Activated CD4-positive, alpha-beta T cell treated with anti-CD3 and anti-CD28 coated beads, Interleukin-2, amount 10 ng/mL, durations not matched to agents 7 days and 5 days (primary cell): ENCODE measurements at places on chromosomes 6 and 20.

DNA sequence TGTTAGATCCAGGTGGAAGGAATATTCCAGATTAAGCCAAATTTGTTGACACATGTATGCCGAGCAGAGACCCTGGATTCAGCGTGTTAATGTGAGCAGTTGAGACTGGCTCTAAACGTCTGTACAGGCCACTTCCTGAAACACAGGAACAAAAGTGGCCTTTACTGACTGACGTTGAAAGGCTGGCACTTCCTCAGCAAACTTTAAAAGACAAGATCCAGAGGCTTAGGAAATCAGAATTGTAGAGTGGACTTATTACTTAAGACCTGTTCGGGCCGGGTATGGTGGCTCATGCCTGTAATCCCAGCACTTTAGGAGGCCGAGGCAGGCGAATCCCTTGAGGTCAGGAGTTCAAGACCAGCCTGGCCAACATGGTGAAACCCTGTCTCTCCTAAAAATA lies 125.7 kb upstream of the ARID1B start:
- H3K4me1 ChIP-seq = peaks cover 16% of the 10 kb centered on the region
- no peak for DNase-seq
- H3K27me3 ChIP-seq = peaks cover 16% of the 10 kb centered on the region
- no peak overlapping the region for H3K27ac ChIP-seq

- DNase-seq = no peak
- no peak overlapping the region for H3K4me3 ChIP-seq
- peaks cover 8% of the 10 kb centered on the region for H3K36me3 ChIP-seq
- peaks cover 12% of the 10 kb centered on the region for H3K4me1 ChIP-seq
- no peak overlapping the region for H3K27ac ChIP-seq
- no peaks in the 10 kb centered on the region for H3K27me3 ChIP-seq
These were observed 133.6 kb downstream of the MTHFD1L start for GRCh38 chr6:150999107-150999506.

- no peak overlapping the region for H3K27ac ChIP-seq
- no peak for DNase-seq
- no peak overlapping the region for H3K4me3 ChIP-seq
- no peaks in the 10 kb centered on the region for H3K36me3 ChIP-seq
These were observed 122.1 kb downstream of the TIAM2 start for GRCh38 chr6:155117256-155117655.

DNA sequence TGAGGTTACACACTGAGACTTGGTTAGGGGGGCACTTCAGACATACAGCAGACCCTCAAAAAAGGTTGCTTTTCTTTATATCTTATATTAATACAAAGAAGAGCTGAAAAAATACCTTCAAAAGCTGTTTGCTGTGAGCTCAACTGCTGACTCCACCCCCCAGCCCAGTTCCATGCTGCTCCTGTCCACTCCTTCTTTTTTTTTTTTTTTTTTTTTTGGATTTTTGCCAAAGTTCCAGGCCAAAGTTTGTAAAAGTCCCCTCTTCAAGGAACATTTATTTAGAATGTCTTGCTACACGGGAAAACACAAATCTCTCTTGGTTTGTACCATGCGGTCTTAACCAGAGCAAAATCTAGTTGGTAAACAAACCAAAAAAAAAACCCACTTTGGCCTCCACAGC lies 85.3 kb upstream of the AKAP12 start:
- H3K36me3 ChIP-seq = no peaks in the 10 kb centered on the region
- H3K27me3 ChIP-seq = peaks cover 24% of the 10 kb centered on the region
- no peak overlapping the region for H3K27ac ChIP-seq
- no peaks in the 10 kb centered on the region for H3K4me1 ChIP-seq

GRCh38 chr6:99426451-99426757 lies 1.3 kb upstream of the PNISR start:
- peaks cover 21% of the 10 kb centered on the region for H3K36me3 ChIP-seq
- H3K27me3 ChIP-seq = no peaks in the 10 kb centered on the region
- peak overlapping the region; percentile 99 for H3K27ac ChIP-seq
- peak overlapping the region; percentile 88 for H3K4me3 ChIP-seq
- H3K4me1 ChIP-seq = peaks cover 46% of the 10 kb centered on the region
- DNase-seq = no peak

DNA sequence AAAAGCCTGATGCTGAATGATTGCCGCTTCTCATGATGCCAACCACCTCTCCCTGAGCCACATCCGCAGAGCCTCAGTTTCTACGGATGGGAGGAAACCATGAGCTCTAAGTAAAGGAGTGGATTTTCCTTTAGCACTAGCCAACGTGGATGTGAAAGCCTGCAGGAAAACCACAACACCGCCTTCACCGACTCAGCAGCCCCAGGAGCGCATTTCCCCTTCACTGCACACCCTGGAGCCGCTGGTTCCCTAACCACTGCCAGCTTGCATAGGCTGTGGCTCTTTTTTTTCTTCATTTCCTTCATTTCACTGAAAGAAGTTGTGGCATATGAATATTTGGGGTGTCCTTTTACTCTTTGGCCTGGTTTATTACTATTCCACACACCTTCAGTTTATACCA lies 50.5 kb upstream of the SSTR4 start:
- no peak overlapping the region for H3K4me3 ChIP-seq
- no peaks in the 10 kb centered on the region for H3K36me3 ChIP-seq
- no peak for DNase-seq
- H3K27me3 ChIP-seq = peaks cover 3% of the 10 kb centered on the region
- H3K4me1 ChIP-seq = no peaks in the 10 kb centered on the region
- no peak overlapping the region for H3K27ac ChIP-seq

DNA sequence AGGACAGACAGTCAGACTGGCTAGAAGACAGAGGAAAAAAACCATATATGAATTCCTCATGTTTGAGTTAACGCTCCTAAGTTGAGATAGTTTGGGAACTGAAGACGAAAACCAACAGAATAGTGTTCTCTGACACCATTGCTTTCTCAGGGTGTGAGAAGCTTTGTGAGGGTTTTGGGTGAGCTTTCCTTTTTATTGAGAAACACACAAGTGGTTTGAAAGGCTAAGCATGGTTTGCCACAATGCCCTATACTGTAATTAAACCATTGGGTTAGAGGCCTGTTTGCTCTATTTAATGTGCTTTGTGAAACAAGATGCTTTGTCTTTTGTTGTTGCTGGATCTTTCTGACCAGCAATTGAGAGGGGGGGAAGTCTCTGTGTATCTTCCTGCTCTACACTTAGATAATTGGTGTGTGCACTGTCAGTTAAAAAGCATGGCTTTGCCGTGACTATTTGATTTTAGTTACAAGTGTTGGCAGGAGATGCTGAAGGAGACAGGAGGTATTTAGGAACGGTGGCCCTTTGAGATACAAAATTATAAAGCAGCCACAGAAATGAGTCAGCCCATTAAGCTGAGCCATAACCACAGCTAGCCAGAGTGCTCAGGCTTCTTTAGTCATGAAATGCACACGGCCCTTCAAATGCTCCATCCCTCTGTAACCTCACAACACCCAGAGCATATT lies 273.0 kb upstream of the PREP start:
- no peaks in the 10 kb centered on the region for H3K4me1 ChIP-seq
- DNase-seq = no peak
- H3K4me3 ChIP-seq = no peak overlapping the region
- no peak overlapping the region for H3K27ac ChIP-seq
- H3K27me3 ChIP-seq = peaks cover 24% of the 10 kb centered on the region

GRCh38 chr6:119060255-119060907 lies 18.1 kb downstream of the FAM184A start:
- peaks cover 2% of the 10 kb centered on the region for H3K4me1 ChIP-seq
- no peaks in the 10 kb centered on the region for H3K27me3 ChIP-seq
- H3K36me3 ChIP-seq = no peaks in the 10 kb centered on the region
- DNase-seq = no peak

- H3K36me3 ChIP-seq = peaks cover 2% of the 10 kb centered on the region
- DNase-seq = no peak
- H3K4me3 ChIP-seq = no peak overlapping the region
- H3K4me1 ChIP-seq = peaks cover 10% of the 10 kb centered on the region
- H3K27me3 ChIP-seq = peaks cover 3% of the 10 kb centered on the region
These were observed 4.8 kb downstream of the SLC2A12 start for GRCh38 chr6:134047673-134048072.

- H3K27me3 ChIP-seq = peaks cover 11% of the 10 kb centered on the region
- DNase-seq = no peak
- no peak overlapping the region for H3K4me3 ChIP-seq
These were observed 10.2 kb upstream of the EPB41L1 start for GRCh38 chr20:36144336-36144735.

DNA sequence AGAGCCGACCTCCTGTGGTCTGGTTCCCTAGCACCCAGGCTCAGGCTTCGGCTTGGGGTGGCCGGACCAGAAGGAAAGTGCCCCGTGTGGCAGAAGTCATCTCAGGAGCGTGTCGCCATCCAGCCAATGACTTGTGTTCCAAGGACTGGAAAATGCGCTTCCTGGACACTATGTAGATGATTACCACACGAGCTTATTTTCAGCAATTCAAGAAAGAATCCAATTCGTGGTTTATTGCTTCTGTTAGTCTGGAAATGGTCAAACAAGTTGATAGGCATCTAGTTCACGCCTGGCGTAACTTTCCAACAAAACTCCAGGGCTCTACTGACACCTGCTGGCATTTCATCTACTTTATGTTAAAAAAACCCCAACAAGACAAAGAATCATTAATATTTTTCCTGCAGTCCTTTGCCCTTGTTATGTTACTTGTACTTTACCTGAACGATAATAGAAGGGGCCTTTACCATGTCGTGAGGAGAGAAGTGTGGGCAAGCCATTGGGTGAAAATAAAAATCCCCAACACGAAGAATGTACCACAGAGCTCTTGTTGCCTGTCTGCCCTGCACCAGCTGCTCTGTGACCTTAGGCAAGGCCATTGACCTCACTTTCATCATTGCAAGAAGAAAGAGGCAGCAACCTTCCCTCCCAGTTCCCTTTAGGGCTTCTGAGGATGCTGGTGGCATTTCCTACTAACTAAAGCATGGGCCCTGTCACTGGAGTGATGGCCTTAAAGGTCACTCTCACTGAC lies 154.7 kb upstream of the LAMP5 start:
- DNase-seq = no peak
- H3K36me3 ChIP-seq = no peaks in the 10 kb centered on the region
- no peaks in the 10 kb centered on the region for H3K27me3 ChIP-seq
- H3K4me1 ChIP-seq = no peaks in the 10 kb centered on the region

- no peaks in the 10 kb centered on the region for H3K4me1 ChIP-seq
- no peaks in the 10 kb centered on the region for H3K27me3 ChIP-seq
- H3K27ac ChIP-seq = no peak overlapping the region
- H3K4me3 ChIP-seq = no peak overlapping the region
- DNase-seq = no peak
These were observed 207.4 kb downstream of the SOX4 start for GRCh38 chr6:21800948-21801438.

- no peak for DNase-seq
- no peaks in the 10 kb centered on the region for H3K36me3 ChIP-seq
- no peaks in the 10 kb centered on the region for H3K4me1 ChIP-seq
These were observed 737.8 kb upstream of the NRSN1 start for GRCh38 chr6:23388086-23388783.

DNA sequence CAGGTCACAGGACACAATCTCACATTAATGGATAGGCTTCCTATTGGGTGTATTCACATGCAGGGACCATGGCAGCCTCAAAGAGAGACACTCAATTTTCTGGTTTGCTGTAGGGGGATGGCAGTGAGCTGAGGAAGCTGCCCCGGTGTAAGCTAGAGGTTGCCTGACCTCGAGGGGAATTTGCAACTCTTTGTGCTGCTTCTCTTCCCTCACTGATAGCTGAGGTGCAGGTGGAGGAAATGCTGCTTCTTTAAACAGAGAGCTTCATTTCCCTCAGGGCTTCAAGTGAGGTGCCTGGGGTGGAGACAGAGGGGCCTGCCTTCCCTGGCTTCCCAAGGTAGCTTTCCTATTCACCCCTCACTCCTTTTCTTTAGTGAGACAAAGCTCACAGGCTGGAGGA lies 151.9 kb downstream of the CD83 start:
- no peak overlapping the region for H3K27ac ChIP-seq
- H3K27me3 ChIP-seq = no peaks in the 10 kb centered on the region
- peaks cover 12% of the 10 kb centered on the region for H3K36me3 ChIP-seq
- no peak overlapping the region for H3K4me3 ChIP-seq

- peak overlapping the region; percentile 32 for H3K4me3 ChIP-seq
- peaks cover 64% of the 10 kb centered on the region for H3K27me3 ChIP-seq
- H3K4me1 ChIP-seq = no peaks in the 10 kb centered on the region
- H3K36me3 ChIP-seq = no peaks in the 10 kb centered on the region
- peak overlapping the region; percentile 13 for H3K27ac ChIP-seq
- no peak for DNase-seq
These were observed 9.2 kb upstream of the TBX18 start for GRCh38 chr6:84773431-84774156.

GRCh38 chr6:156953479-156954146 lies 176.4 kb downstream of the ARID1B start:
- H3K27me3 ChIP-seq = no peaks in the 10 kb centered on the region
- DNase-seq = peak; percentile 69
- peak overlapping the region; percentile 4 for H3K27ac ChIP-seq
- H3K4me3 ChIP-seq = no peak overlapping the region
- H3K4me1 ChIP-seq = peaks cover 49% of the 10 kb centered on the region
- H3K36me3 ChIP-seq = peaks cover 4% of the 10 kb centered on the region

DNA sequence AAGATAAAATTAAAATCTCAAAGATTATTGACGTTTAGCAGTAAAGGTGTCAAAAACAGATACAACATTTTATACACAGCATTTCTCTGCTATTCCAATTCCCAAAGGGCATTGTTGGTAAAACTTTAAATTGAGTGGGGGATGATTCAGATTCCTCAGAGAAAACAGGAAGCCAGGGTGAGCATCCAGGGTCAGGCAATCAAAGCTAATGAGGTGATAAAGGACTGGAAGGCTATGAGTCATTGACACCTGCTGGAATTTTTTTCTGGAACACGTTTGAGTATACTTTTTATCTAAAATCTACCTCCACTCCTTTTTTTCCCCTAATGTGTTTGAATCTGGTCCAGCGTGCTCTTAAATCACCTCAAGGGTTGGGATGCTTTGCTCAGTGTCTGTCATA lies 52.2 kb downstream of the FKBP1C start:
- no peaks in the 10 kb centered on the region for H3K27me3 ChIP-seq
- no peak for DNase-seq
- no peak overlapping the region for H3K4me3 ChIP-seq
- H3K27ac ChIP-seq = no peak overlapping the region

DNA sequence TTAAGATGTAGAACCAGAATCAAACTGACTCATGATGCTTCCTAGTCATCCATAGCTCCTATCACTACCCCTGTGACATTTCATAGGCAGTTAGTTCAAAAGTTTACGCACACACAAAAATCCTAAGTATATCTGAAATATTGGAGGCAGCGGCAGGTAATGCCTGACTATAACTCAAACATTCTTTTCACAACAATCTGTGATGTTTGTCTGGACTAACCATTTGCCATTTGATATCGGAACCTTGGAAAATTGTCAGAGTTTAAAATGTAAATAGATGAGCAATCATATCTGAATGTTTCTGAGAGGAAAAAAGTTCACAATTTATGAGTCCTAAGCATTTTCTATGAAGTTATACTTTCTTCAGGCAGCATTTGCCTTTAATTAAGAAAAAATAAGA lies 1078.2 kb downstream of the EPHA7 start:
- DNase-seq = no peak
- H3K4me3 ChIP-seq = no peak overlapping the region
- no peaks in the 10 kb centered on the region for H3K36me3 ChIP-seq
- H3K4me1 ChIP-seq = no peaks in the 10 kb centered on the region
- no peak overlapping the region for H3K27ac ChIP-seq
